CD4-positive, alpha-beta T cell treated with Interferon alpha-2 for 1 hour (primary cell): ENCODE measurements at places on chromosomes 4 and X.

DNA sequence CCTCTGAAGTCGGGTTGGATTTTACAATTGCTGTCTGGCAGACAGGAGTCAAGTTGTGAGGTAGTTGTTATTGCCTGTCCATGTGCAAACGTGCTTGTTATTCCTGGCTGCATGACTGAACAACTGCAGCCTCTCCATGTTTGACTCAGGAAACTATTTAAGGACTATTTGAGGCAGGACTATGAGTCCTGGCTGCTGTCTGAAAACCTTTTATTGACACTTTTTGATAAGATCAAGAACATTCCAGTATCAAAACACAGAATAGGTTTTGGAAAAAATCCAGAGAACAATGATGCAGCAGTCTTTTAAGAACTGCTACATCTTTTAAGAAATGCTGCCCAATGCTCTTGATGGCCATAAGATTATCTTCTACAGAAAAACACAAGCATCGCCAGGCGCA lies 10.0 kb upstream of the SPRY1 start:
- no peak for DNase-seq

DNA sequence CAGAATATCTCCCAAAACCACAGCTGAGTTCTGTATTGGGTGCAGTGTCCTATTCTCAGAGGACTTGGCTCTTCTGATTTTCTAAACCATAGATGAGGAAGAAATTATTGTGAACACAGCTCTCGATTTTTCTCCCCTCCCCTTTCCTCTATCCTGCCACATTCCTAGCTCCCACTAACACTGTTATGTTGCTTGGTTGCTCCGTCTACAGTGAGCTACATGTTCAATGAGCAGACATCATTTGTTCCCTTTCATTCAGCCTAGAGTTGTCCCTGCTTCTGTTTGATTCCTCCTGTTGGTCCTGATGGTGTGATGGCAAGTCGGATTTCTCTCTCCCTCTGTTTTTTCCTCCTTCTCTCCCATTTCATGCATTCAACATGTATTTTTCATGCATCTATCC lies 65.9 kb downstream of the DIPK2B start:
- no peak for DNase-seq

DNA sequence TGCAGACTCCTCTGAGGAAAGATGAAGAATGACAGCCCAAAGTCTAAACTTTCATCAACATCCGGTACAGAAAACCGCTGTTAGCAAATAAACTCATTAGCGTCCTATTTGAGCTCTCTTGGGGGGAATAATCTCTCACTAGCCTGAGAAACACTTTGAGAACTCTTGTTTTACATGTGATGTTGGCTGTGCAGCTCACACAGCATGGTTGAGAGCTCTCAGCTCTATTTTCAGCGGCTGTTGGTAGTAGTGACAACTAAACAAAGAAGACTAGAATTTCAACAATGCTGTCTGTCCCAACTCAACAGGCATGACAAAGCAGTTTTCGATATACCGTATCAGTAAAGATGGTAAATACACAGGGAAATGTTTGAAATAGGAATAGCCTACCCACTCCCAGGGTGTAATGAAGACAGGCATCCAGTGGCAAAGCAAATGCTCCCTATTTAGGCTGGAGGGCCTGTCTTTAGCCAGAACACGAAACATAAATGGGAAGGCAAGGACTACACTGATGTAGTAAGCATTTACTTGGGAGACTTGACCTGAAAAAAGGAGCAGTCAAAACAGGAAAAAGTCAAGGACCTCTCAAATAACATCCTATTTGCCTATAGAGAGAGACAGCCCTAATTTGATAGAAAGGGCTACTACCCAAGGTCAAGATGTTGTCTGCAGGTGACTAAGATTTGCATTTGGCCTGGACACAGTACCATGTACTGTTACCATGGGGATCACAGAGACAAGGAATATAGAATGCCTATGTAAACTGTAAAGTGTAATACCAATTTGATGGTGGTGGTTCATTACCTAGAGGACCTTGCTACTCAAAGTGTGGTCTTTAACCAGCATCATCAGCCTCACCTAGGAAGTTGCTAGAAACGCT lies 60.4 kb downstream of the PPEF2 start:
- DNase-seq = no peak

- DNase-seq = no peak
Measured at GRCh38 chr4:76055016-76055415, 19.1 kb upstream of the CXCL11 start.

- DNase-seq = no peak
Measured at GRCh38 chr4:105543346-105543745, 9.1 kb upstream of the ARHGEF38 start.

DNA sequence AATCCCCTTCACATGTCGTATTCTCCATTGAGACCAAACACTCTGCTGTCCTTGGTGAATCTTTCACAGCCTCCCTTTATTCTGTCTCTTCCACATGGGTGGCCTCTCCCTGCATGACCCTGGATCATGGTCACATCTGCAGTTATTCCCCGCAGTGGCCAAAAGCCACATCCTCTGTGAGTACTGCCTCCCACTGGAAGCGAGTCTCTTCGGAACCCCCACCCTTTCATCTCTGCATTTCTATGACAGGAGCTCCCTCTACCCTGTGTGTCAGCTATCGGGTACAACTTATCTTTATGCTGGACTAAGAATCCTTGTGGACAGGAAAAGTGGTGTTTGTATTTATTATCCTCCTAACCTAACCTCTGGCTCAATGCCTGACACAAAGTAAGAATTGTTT lies 48.6 kb upstream of the SHISA3 start:
- DNase-seq = no peak

GRCh38 chr4:38516190-38516589 lies 147.8 kb upstream of the KLF3 start:
- no peak for DNase-seq

DNA sequence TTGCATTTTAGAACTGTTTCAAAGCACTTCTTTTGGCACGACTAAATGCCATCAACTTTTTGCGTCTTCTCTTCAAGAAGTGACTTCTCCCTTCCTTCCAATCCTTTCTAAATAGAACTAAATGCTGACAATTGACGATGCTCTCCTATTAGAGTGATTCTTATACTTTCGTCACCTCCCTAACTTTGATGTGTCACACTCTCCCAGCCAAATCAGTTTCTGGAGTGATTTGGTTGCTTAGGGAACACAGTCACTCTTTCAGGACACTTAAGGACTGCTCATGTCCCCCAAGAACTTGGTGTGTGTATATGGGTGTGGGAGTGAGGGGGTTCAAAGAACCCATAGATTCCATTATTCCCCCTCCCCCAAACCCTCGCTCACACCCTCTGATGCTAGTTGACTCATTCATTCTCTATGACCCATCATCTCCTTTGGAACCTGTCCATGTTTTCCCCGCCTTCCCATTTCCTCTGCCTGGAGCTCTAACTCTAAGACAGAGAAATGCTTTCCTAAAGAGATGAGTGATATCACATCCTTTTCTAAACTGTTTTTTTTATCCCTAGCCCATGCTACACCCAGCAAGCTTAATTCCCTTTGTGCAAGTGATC lies 26.8 kb upstream of the AREG start:
- DNase-seq = no peak

DNA sequence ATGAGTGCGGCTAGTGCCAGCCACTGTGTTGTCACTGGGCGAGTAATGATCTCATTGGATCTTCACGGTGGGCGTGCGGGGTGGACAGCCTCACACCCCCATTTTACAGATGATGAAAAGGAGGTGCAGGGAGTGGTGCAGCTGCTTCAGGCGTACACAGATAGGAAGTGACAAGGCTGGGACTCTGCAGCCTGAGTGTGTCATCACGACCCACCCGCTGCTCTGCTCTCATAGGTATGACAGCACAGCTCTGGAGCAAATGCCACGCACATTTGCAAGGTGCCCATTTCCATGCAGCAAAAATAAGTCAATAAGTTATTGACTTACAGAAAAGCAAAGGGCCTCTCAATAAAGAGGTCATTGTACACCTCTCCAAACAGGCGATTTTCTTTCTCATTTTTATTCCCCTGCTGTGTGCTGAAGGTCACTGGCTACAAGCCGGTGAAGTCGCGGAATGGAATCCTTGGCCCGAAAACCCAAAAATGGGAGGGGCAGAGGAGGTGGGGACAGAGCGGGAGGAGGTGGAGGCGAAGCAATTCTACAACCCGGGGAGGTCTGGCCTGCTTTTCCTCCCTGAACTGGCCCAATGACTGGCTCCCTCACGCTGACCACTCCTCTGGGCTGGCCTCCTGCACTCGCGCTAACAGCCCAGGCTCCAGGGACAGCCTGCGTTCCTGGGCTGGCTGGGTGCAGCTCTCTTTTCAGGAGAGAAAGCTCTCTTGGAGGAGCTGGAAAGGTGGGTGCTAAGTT lies at the start of gene SOD3:
Gene SOD3, plus strand, starts transcription at position 658 of the 750 bp plus-strand sequence. CDS start 3,949 bp downstream, outside the sequence.
- DNase-seq = no peak

DNA sequence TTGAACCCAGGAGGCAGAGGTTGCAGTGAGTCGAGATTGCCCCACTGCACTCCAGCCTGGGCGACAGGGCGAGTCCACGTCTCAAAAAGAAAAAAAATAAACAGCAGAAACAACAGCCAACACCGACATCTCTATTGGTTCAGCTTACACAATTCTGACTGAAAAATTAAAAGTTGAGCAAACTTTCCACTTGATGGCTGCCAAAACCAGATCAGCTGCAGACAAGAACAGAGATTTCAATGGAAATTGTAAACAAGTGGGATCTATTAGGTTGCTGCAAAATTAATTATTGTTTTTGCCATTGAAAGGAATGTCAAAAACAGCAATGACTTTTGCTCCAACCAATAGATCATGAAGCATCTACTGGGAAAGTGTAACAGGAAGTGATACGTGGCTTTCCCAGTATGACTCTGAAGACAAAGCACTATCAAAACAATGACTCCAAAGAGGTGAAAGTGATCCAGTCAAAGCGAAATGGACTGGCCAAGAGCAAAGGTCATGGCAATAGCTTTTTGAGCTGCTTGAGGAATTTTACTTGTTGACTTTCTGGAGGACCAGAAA lies 26.3 kb downstream of the UPF3B start:
- no peak for DNase-seq

DNA sequence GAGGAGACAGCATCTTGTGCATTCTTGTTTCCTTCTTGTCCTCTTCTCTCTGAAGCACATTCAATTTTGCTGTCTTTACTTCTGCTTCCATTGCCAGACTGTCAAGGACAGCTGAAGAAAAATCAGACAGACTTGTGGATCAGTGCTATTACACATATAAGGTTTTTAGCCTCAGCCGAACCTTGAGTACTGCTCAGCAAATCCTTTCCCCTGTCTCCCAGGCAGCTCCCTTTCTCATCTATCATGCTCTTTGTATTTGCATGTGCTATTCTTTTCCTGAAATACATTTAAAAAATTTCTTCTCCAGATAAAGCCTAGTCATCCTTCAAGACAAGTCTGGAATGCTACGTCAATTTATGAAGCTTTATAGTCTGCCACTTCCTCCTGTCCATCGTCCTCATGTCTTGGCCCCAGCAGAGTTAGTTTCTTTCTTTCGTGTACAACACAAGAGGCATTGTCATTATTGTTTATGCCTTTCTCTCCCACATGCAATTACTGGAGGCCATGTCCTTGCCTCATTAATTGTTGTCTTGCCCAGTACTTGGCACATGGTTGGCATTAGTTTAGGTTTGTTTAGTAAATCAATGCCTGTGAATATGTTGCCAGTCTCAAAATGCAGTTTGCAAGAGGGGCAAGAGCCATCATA lies 45.1 kb downstream of the ADGRL3 start:
- DNase-seq = no peak

- peak; percentile 71 for DNase-seq
Measured at GRCh38 chrX:101595739-101596419, 21.9 kb downstream of the ARMCX6 start.

GRCh38 chrX:24026432-24026831 lies 554 bp downstream of the KLHL15 start:
- DNase-seq = no peak

GRCh38 chr4:42945874-42946273 lies 53.4 kb downstream of the GRXCR1 start:
- DNase-seq = no peak

GRCh38 chr4:8502836-8503585 lies 62.4 kb downstream of the TRMT44 start:
- no peak for DNase-seq

- no peak for DNase-seq
Measured at GRCh38 chr4:31183256-31183655, 463.1 kb downstream of the PCDH7 start.

GRCh38 chrX:13119386-13119785 lies 75.0 kb upstream of the FAM9C start:
- DNase-seq = no peak

GRCh38 chr4:16140879-16141249 lies 57.0 kb upstream of the PROM1 start:
- no peak for DNase-seq
